Activated CD4-positive, alpha-beta T cell treated with anti-CD3 and anti-CD28 coated beads, Interleukin-2, amount 50 U/mL, for 4 hours (primary cell): ENCODE measurements at places on chromosomes 11 and 22.

DNA sequence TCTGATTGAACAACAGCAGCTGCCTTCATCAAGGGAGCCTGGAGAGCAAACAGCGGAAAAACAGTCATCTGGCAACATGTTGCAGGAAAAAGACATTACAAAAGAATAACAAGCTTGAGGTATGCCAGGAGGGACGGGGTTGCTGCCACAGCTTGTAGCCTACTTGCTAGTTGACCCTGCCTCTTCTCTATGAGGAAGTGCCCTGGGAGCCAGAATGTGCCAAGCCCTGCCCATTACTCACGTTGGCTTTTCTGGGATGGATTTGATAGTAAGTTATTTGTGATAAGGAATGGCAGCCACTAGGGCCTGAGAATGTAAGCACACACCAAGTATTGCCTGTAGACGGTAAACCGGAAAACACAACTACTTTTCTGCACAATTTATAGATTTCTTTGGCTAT is 113.5 kb upstream of the KIRREL3 start:
- DNase-seq, result no peak

- no peak for DNase-seq
Observed at GRCh38 chr11:78061088-78061920, 2.4 kb upstream of the THRSP start.

DNA sequence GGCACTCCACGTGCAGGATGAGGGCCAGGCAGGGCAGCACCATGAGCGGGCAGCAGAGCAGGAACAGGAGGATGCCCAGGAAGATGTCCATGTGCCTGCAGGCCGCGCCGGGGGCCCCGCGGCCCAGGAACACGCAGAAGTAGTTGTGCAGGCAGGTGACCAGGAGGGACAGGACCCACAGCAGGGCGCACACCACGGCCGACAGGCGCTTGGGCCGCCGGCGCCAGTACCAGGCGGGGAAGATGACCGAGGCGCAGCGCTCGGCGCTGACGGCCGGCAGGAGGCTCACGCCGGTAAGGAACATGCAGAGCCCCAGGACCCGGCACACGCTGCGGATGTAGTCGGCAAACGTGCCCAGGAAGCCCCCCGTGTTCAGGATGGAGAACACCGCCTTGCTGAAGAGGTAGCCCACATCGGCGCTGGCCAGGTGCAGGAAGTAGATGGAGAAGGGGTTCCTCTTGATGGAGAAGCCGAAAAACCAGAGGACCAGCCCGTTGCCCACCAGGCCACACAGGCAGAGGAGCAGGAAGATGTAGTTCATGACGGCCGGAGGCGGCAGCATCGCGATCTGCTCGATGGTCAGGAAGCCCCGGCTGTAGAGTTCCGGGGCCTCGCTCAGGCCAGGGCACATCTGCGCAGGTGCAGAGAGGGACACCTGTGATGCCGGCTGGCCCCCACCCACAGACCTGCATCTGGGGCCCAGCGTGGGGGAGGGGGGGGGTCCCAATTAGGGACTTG is 7.2 kb downstream of the MRGPRF start:
- DNase-seq, result no peak

GRCh38 chr11:128047026-128047425 is 540.3 kb downstream of the ETS1 start:
- no peak for DNase-seq

DNA sequence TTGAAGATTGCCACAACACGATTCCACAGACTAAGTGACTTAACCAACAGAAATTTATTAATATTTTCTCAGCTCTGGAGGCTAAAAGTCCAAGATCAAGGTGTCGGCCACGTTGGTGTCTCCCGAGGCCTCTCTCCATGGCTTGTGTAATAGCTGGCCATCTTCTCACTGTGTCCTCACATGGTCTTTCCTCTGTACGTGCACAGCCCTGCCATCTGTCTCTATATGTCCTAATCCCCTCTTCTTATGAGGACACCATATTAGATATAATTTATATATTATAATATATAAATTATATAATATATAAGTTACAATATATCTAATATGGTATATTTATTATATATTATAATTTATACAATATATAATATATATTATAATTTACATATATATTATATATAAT is 25.1 kb upstream of the SCGB1A1 start:
- no peak for DNase-seq

DNA sequence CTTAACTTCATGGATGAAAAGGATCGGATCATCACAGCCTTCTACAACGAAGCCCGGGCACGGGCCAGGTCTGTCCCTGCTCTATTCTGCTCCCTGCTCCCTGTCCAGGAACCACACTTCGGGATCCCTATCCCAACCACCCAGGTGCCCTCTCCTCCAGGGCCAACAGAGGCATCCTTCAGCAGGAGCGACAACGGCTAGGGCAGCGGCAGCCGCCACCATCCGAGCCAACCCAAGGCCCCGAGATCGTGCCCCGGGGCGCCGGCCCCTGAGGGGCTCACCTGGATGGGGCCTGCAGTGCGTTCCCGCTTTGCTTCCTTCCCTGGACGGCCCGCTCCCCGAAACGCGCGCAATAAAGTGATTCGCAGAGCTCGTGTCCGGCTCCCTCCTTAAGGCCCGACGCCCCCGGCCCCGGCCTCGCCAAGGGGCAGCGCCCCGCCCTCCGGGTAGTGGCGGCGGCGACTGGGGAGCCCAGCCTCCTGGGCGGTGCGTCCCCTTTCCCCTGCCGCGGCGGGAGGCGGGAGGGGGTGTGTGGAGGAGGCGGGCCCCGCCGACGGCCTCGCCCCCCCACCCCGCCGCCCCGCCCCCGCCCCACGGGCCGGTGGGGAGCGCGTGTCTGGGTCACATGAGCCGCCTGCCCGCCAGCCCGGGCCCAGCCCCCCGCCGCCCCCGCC is at the start of gene VEGFB:
TSS of gene VEGFB (plus strand) at position 672 of the 674 bp plus-strand sequence. CDS start 250 bp downstream, outside the sequence.
- peak; percentile 61 for DNase-seq

GRCh38 chr11:25317216-25317615 is 820.4 kb downstream of the LUZP2 start:
- DNase-seq, result no peak

- DNase-seq, result no peak
Observed at GRCh38 chr11:73521621-73522020, 76.3 kb downstream of the FAM168A start.
